ENCODE measurements at places on chromosomes 12 and 14. TPM values are rescaled to one million over a fixed set of nuclear protein-coding genes. Genes with fewer than 3 reads are reported as not detected.

A2M gene
- total RNA-seq = 4.4 TPM

SIX6 gene
- not detected for total RNA-seq

ATL1 gene
- 3.7 TPM for total RNA-seq

KRT85 gene
- total RNA-seq = not detected

TPPP2 gene
- total RNA-seq = not detected

PRB2 gene
- not detected for total RNA-seq

VPS29 gene
- total RNA-seq = 100 TPM

CCDC184 gene
- total RNA-seq = 0.34 TPM

RGS6 gene
- not detected for total RNA-seq

EXOC5 gene
- total RNA-seq = 28.8 TPM

ADAM21 gene
- total RNA-seq = under 0.01 TPM

FGF23 gene
- total RNA-seq = not detected

BATF gene
- total RNA-seq = not detected

RFX4 gene
- not detected for total RNA-seq

INSM2 gene
- not detected for total RNA-seq

GTF2A1 gene
- 12.6 TPM for total RNA-seq

SLC5A8 gene
- not detected for total RNA-seq

Measured in bronchus fibroblast of lung (primary cell).